ENCODE measurements at places on chromosomes 3 and 15. TPM values are rescaled to one million over a fixed set of nuclear protein-coding genes. Genes with fewer than 3 reads are reported as not detected.

- no peak for DNase-seq
Observed at GRCh38 chr3:32411442-32411841, 19.8 kb downstream of the CMTM7 start.

GRCh38 chr3:129181819-129182218 lies 1.9 kb downstream of the CNBP start:
- no peak for DNase-seq

DNA sequence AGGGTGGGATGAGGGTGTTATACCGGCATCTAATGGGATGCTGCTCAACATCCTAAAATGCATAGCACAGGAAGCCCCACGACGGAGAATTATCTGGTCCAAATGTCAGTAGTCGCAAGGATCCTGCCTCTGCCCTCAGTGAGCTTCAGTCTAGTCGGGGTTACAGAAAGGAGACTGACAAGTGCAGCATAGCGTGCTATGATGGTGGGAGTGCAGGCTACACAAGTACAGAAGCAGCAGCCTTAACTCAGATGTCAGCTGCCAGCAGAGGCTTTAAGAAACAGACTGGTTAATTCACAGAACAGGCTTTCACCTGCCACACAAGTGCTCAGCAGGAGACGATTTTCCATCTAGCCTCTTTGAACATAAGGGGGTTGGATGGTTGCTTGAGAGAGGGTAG lies 6.9 kb downstream of the LRRN1 start:
- no peak for DNase-seq

DNA sequence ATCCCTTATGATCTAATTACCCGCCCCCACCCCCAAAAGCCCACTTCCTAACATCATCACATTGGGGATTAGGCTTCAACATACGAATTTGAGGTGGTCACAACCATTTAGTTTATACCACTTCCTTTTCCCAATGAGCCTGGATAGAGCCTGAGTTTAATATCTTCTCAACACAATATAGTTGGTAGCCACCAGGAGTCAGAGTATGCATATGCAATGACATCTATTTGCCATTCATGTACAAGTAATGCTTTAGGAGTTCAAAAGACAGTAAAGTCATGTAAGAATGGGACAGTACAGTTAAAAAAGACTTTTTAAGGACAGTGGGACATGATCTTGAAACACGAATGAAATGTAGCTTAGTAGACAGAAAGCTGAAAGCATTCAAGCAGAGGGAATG lies 172.4 kb downstream of the DCLK3 start:
- no peak for DNase-seq

FEZF2 gene
- not detected for total RNA-seq

DNA sequence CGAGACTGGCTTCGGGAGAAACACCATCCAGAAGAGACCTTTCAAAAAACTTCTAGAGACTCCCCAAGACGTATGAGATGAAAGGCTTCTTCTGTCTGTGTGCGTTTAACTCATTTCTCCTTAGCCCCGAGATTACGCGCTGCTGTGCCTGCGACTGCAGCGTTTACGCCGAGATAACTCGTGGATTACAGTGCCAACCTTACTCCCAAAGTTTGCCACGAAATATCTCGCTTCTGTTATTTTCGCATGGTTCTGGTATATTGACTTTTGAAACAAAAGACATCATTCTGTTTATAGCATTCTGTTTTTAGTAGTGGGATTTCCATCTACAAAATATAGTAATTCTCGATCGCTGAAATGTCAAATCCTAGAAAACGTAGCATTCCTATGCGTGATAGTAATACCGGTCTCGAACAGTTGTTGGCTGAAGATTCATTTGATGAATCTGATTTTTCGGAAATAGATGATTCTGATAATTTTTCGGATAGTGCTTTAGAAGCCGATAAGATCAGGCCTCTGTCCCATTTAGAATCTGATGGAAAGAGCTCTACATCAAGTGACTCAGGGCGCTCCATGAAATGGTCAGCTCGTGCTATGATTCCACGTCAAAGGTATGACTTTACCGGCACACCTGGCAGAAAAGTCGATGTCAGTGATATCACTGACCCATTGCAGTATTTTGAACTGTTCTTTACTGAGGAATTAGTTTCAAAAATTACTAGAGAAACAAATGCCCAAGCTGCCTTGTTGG lies 467 bp downstream of the PGBD4 start:
- DNase-seq, result no peak

- no peak for DNase-seq
Observed at GRCh38 chr15:73680549-73680948, 3.6 kb upstream of the CD276 start.

PYDC2 gene
- not detected for total RNA-seq

Data from OCI-LY7 (cell line).